Activated naive CD4-positive, alpha-beta T cell treated with anti-CD3 and anti-CD28 coated beads for 36 hours (primary cell): ENCODE measurements at places on chromosomes 12 and 14.

- no peak for DNase-seq
Measured at GRCh38 chr14:45972416-45972815, 679.2 kb downstream of the RPL10L start.

DNA sequence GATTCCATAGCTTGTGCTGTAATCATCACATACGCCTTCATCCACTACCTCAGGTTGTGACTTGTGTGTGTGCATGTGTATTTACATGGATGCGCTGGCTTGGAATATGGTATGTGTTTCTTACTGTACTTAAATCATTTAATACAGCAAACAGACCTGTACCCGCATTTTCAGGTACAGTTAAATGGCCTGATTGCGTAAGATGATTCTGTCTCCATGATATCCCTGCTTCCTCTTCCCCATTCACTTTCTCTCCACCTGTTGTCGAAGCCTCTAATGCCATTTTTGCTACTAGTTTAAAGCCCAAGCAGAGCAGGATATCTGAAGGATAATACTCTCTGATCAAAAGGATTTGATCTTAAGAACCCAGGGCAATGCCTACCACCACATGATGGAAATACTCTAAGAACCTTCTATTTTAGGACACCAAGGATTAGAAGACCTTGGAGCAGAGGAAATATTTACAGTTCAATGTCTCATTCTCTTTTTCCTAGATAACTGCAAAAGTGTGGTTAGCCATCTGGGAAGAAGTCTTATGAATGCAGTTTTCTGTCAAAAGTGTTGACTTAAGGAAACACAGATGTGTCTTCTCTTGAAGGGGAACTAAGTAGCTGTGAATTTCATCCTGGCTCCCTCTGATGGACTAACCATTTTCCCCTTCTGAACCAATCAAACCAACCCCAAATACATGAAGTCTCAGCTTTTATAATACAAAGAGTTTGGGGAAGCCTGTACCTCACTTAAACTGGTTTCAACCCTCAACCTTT is 78.7 kb downstream of the HELB start:
- DNase-seq = no peak

DNA sequence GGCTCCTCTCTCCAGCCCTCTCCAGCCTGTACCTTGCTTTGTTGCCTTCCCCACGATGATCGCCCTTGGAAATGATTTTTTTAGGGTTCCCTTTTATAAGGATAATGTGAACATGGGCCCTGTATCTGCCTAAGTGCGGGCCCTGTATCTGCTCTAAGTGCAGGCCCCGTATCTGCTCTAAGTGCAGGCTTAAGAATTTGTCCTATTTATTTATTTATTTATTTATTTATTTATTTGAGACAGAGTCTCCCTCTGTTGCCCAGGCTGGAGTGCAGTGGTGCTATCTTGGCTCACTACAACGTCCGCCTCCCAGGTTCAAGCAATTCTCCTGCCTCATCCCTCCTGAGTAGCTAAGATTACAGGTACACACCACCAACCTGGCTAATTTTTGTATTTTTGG is 22.5 kb downstream of the GALNT16 start:
- no peak for DNase-seq

- no peak for DNase-seq
Measured at GRCh38 chr14:103281496-103282231, 52.4 kb upstream of the EIF5 start.

- DNase-seq = no peak
Measured at GRCh38 chr14:93536945-93537344, 106.2 kb downstream of the UNC79 start.
